WTC11 (cell line): ENCODE measurements at places on chromosomes 7 and 10.

GRCh38 chr7:116950889-116951351 lies 2.4 kb upstream of the ST7 start:
- DNase-seq = no peak

- no peak for DNase-seq
Measured at GRCh38 chr10:14412624-14413023, 81.9 kb upstream of the FRMD4A start.

- no peak for DNase-seq
Measured at GRCh38 chr7:37342688-37343471, 105.8 kb downstream of the ELMO1 start.

GRCh38 chr10:73940634-73941221 lies 29.8 kb downstream of the PLAU start:
- DNase-seq = peak; percentile 89

DNA sequence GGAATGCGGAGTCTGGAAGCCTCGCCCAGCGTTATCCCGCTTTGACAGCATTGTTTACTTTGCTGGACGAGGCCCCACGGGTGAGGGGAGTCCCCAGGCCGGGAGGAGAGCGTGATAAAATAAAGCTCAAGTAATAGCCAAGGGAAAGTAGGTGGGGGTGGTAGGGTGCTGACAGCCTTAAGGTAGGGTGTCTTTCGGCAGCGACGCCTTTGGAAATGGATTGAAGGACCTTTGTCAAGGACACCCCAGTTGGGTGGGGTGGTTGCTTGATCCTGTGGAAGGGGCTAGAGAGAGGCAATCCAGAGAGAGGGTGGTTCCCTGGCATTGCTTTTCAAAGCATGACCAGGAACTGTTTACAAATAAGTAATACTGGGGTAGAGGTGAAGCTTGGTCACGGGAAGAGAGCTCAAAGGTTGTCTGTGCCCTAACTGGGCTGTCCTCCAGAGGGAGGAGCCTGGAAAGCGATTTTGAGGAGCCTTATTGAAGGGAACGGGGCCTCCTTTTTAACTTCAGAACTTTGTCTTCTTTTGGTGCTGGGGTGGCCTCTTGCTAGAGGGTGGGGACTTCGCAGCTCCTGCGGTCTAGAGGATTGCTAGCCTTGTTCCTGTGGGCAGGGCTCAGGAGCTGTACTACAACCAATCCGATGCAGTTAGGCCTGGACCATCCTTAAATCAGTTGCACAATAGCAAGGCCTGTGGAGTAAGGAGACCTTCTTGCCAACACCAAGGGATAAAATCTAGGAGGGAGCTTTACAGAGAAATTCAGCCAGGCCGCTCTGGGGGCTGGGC lies 1.3 kb downstream of the EIF4EBP2 start:
- DNase-seq = no peak

DNA sequence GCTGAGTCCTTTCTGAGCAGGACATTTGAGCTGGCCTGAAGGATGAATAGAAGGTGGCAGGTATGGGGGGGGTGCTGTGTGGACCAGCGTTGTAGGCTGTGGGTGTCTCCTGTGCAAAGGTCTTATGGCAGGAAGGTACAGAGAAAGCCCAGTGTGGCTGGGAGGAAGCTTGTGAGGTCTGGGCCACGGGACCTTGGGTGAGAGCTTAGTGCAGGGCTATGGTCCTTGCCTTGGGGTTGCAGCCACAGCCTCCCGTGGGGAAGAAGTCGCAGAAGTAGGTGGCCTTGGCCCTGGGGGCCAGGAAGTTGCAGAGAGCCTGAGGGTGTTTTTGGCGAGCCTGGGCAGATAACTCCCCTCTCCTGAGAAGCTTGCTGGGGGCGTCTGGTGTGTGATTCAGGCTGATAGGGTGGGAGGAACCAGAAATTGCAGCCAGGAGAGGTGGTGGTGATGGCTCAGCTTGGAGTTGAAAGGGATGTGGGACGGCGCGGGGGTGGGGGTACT lies 172.0 kb upstream of the TNRC18 start:
- DNase-seq = no peak

- DNase-seq = no peak
Measured at GRCh38 chr10:80487421-80487785, 33.3 kb downstream of the TSPAN14 start.

DNA sequence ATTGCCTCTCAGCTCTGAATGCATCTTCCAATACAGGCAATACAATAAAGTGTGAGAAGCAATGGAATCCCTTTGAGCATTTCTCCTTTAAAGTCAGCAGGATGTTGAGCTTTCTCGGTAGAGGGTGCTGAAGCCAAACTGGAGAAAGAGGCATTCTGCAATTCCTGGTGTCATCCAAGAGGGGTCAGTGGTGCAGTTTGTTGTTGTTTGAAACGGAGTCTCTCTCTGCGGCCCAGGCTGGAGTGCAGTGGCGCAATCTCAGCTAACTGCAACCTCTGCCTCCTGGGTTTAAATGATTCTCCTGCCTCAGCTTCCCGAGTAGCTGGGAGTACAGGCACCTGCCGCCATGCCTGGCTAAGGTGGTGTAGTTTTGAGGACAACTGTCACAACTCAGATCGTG lies 486.5 kb downstream of the CALN1 start:
- DNase-seq = peak; percentile 51

- DNase-seq = no peak
Measured at GRCh38 chr10:104076743-104077160, 8.9 kb downstream of the COL17A1 start.

DNA sequence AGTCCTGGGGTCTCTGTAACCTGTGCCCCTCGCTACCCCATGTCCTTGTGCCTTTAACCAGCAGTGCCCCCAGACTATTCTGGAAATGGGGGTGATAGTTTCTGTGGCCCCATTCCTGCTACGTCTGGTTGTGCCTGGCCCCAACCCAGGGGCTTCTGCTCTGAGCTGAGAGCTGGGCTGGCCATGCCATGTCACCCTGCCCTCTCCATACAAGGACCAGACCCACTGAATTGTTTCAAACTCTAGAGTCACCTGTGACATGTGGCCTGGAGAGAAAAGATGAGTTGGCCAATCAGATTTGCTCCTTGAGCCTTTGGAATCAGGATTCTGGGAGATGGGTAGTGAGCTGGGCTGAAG lies 108.6 kb downstream of the GRK5 start:
- DNase-seq = no peak

- no peak for DNase-seq
Measured at GRCh38 chr10:85792533-85792858, 574.1 kb downstream of the GRID1 start.

DNA sequence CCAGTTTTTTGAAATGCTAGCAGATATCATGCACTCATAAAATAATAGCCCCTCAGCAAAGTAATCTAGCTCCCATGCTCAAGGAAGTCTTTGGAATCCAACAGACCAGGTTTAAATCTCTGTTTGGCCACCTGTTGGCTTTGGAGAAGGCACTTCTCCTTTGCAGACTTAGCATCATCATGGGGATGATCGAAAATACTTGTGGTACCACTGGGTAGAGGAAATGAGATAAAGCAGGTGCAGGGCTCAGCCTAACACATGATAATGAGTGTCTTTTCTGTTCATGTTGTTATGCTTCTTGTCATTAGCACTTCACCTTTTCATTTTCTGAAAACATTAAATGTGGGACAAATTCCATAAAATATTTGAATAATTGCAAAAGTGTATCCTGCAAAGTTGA lies 67.4 kb downstream of the LRRC18 start:
- no peak for DNase-seq

DNA sequence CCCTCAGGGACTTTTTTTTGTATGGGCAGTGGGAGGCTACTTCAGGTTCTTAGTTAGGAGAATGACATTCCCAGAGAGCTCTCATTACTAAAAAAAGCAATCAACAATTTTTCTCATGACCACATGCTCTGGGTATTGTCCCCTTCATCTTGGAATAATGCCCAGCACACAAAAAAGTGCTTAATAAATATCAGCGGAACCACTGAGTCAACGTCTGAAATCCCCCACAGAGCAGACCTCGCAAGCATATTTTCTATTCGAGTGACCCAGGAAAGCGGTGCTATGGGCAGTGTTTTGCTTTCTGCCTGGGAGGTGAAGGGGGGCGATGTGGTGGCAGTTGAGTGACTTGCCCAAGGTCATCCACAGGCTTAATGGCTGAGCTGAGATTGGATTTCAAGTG lies 493.4 kb upstream of the ZMIZ1 start:
- no peak for DNase-seq

DNA sequence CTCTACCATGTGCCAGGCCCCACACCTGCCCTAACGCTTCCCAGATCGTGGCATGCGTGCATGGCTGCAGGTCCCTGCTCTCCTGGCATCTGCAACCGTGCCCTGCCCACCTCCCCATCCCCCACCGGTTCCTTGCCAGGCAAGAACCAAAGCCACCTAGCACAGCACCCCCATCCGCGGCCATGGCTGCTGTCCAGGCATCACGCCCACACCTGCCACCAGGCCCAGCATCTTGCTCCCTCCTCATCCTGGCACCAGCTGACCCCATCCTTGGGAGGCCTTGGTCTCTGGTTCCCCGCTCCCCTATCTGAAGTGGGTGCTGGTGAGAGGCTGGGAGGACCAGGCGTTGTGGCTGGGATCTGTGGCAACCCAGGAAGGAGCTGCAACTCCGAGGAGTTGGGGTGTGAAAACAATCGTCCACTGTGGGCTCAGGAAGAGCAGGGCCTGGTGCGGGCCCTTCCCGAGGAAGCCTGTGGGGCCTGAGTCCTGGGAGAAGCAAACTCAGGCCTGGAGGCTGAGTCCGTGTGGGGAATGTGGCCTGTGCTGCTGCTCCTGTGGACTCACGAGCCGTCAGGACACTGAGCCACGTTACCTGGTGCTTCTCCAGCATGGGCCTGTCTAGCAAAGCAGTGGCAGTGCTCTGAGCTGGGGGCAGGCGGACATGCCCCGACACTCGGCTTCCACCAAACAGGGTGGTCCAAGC lies 417.1 kb downstream of the DNAJB6 start:
- no peak for DNase-seq

- DNase-seq = no peak
Measured at GRCh38 chr10:119291223-119291900, 84.0 kb downstream of the GRK5 start.

GRCh38 chr10:639001-639750 lies 50.3 kb downstream of the DIP2C start:
- no peak for DNase-seq

- DNase-seq = no peak
Measured at GRCh38 chr10:22534849-22535604, 179.4 kb downstream of the PIP4K2A start.

DNA sequence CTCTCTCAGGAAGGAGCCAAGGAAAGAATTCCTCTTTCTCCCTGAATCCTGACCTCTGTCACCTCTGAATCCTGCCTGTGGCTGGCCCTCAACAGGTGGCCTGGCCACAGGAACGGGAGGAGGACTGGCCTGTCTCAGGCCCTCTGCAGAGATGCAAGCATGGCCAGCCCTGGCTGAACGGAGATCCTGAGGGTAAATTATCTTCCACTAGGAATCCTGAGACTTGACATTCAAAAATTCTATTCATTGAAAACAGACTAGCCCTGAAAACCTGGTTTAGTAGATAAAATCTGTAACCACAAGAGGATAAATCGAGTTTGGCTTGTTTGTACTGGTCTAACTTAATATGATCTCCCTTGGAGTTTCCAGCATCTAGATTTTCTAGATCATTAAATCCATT lies 579.3 kb downstream of the LRMDA start:
- no peak for DNase-seq

GRCh38 chr7:131652934-131653333 lies 96.5 kb upstream of the PODXL start:
- no peak for DNase-seq

DNA sequence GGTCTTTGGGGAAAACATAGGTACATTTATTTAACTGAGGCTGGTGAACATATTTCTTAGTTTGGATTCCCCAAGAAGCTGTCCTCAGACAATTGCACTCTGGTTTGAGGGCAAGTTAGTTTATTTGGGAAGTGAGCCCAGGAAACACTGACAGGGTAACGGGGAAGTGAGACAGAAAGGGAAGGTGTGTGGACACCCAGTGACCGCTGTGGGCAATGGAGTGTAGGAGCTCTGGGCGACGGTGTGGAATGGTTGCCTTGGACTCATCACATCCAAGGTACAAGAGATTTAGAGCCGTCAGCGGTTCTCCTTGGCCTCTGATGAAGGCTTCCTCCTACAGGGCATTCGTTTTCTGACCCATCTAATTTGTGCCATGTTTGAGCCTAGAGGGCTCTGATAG lies 7.1 kb downstream of the MRC1 start:
- DNase-seq = no peak
